Dermis lymphatic vessel endothelial cell (primary cell): ENCODE measurements at places on chromosomes 1 and 21. TPM values are rescaled to one million over a fixed set of nuclear protein-coding genes. Genes with fewer than 3 reads are reported as not detected.

RNF115 gene
- 13.3 and 15.9 TPM in 2 replicates for total RNA-seq

NFASC gene
- total RNA-seq, result 0.17 and 0.43 TPM in 2 replicates

SRSF4 gene
- total RNA-seq, result 33.3 and 38.1 TPM in 2 replicates

ESPN gene
- total RNA-seq, result 0.22 and 0.69 TPM in 2 replicates

SHISAL2A gene
- total RNA-seq, result not detected in 2 replicates

EXTL1 gene
- not detected in 2 replicates for total RNA-seq
